ENCODE measurements at places on chromosomes 7 and 10. TPM values are rescaled to one million over a fixed set of nuclear protein-coding genes. Genes with fewer than 3 reads are reported as not detected.

DNA sequence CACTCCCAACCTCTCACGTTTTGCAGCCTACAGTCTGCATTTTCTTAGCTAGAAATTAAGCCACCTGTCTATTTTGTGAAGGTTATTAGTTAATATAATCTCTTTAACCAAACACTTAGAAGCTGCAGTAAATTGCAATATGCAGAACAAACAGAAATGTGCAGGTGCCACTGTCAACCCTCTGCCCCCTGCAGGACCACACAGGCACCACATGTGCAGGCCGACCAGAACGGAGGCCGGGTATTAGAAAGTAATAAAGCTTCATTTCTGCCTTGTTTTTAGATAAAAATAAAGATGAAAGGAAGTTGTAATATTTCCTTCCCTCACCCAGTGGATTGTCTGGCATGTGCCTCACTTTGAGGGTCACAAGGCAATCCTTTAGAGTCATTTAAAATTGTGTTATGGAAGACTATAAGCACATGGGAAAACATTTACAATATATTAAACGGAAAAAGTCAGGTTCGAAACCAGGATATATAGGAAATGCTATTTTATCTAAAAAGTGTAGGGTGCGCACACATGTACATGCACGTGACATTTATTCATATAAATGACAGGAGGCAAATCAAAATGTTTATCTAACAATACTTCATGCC, 158.2 kb downstream of the ARHGAP12 start:
- H3K36me3 ChIP-seq: no peaks in the 10 kb centered on the region
- no peak for DNase-seq
- H3K4me1 ChIP-seq: peaks cover 8% of the 10 kb centered on the region
- H3K4me3 ChIP-seq: no peak overlapping the region
- H3K27me3 ChIP-seq: no peaks in the 10 kb centered on the region
- H3K27ac ChIP-seq: peak overlapping the region; percentile 9

DNA sequence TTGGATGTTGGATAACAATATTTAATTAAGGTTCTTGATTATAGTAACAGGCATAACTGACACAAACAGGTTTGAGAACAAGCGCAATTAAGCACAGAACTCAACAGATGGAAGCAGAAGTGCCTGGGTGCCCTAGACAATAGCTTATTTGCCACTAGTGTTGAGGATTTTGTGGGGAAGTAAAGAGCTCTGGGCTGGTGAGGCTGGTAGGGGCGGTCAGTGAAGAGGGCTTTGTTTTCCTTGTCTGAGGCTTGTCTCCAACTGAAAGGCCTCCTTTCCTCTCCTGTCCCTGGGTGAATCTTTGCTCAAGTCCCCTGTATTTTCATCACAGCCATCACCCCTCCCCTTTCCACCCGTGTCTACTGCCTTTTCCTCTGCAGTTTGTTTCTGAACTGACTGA, 104.6 kb downstream of the KAT6B start:
- H3K27ac ChIP-seq: no peak overlapping the region
- DNase-seq: no peak
- H3K36me3 ChIP-seq: no peaks in the 10 kb centered on the region
- peaks cover 12% of the 10 kb centered on the region for H3K4me1 ChIP-seq
- no peak overlapping the region for H3K4me3 ChIP-seq

DNA sequence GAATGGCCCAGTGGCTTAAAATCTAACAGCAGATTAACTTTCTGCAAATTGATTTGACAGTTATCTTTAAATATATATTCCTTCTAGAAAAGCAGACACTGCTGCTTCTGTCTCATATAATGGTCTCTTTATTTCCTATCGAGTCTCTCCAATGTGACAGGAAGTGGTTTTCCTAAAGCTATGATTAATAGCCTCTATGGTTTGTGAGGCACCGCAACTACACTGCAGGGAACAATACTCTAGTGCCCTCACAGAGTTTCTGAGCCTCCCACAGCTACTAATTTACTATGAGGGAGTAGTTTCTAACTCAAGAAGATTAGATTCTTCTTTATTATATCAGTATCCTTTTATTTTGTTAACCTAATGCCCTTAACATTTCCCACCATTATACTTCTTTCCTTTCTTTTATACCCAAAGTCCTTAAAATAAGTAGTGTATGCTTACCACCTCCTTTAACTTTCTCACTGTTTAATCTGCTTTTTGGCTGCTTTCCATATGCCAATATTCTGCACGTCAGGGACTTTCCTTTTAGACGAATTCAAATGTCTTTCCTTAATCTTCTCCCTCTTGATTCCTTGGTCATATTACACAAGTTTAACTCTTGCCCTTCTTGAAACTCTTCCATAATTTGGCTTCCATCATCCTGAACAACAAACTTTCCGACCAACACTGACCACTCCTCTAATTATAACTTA, 23.8 kb upstream of the AHR start:
- H3K27me3 ChIP-seq: no peaks in the 10 kb centered on the region
- no peak overlapping the region for H3K4me3 ChIP-seq
- peaks cover 4% of the 10 kb centered on the region for H3K4me1 ChIP-seq
- H3K27ac ChIP-seq: no peak overlapping the region

DNA sequence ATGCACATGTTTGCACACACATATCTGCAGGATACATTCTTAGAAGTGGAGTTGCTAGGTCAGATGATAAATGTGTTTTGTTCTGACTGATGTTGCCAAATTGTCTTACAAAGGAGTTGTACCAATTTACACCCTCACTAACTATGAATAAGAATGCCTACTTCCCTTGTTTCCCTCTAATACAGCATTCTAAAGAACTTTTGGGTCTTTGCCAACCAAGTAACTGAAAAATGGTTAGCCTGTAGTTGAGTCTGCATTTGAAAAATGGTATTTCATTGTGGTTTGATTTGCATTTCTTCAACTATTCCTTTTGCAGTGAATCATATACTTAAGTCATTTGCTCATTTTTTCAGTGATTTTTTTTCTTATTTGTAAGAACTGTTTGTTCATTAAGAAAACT, 48.4 kb downstream of the TMEM26 start:
- H3K27ac ChIP-seq: no peak overlapping the region
- H3K36me3 ChIP-seq: no peaks in the 10 kb centered on the region
- no peaks in the 10 kb centered on the region for H3K27me3 ChIP-seq
- DNase-seq: peak; percentile 73
- H3K4me1 ChIP-seq: peaks cover 2% of the 10 kb centered on the region
- H3K4me3 ChIP-seq: no peak overlapping the region

- no peak overlapping the region for H3K4me3 ChIP-seq
- peaks cover 2% of the 10 kb centered on the region for H3K36me3 ChIP-seq
- H3K27me3 ChIP-seq: no peaks in the 10 kb centered on the region
- DNase-seq: no peak
Observed at GRCh38 chr10:97765201-97765600, 6.6 kb downstream of the SFRP5 start.

DNA sequence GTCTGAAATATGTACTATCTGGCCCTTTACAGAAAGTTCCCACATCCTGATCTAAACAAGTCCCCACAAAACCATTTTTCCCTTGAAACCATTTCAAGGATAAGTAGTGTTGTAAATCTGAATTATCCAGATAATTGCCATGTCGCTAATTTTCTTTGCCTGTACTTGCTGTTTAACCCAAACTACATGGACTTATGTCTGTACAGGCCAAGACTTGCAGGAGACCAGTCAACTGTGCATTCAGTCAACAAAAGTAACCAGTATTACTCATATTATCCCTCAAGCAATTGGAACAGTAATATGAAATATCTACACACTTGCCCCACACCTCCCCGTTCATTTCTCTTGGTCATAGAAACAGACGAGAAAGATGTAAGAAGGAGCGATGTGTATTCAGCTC, 347.8 kb upstream of the NFE2L3 start:
- DNase-seq: no peak
- no peaks in the 10 kb centered on the region for H3K36me3 ChIP-seq
- no peaks in the 10 kb centered on the region for H3K4me1 ChIP-seq
- no peaks in the 10 kb centered on the region for H3K27me3 ChIP-seq
- H3K27ac ChIP-seq: no peak overlapping the region

DNA sequence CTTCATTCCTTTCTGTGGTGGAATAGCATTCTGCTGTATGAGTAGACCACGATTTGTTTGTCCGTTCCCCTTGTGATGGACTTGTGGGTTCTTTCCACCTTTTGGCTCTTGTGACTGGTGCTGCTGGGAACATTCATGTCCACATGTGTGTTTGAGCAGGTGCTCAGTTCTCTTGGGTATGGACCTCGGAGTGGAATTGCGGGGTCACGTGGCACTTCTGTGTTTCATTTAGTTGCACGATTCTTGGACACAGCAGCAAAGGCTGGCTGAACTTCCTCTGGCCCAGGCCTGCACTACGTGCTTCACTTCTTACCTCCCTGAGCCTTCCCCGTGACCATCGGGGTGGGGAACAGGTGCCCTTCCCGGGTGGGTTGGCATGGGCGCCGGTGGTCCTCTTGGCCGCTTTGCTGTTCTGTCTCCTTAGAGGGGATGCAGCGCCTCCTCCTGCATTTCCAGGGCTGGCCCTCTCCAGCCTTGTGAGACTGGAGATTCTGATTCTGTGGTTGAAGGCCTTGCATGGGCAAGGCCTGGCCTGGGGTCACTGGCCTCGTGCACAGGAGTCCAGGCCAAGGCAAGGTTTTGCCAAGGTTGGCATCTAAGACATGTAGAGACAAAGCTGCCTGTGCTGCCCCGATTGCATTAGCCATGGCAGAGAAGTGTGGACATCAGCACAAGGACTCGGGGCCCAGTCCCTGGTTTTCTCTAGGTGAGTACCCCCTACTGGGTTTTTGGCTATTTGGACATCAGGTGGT, 25.1 kb downstream of the DOCK1 start:
- H3K27ac ChIP-seq: peak overlapping the region; percentile 11
- H3K4me3 ChIP-seq: no peak overlapping the region
- peaks cover 5% of the 10 kb centered on the region for H3K4me1 ChIP-seq
- H3K27me3 ChIP-seq: no peaks in the 10 kb centered on the region

GRCh38 chr10:48946332-48946731, 6.7 kb upstream of the LRRC18 start:
- H3K4me1 ChIP-seq: no peaks in the 10 kb centered on the region
- H3K4me3 ChIP-seq: no peak overlapping the region
- H3K36me3 ChIP-seq: no peaks in the 10 kb centered on the region
- no peak for DNase-seq

DNA sequence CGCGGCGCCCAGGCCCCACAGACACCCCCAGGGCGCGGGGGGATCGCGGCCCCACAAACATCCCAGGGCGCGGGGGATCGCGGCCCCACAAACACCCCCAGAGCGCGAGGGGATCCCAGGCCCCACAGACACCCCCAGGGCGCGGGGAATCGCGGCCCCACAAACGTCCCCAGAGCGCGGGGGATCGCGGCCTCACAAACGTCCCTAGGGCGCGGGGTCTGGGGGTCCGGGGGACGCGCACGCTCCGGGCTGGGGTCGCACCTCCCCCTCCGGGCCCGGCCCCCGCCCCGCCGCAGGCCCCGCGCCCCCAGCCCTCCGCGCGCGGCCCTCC, 382 bp downstream of the DIP2C start:
- no peak for DNase-seq
- no peaks in the 10 kb centered on the region for H3K27me3 ChIP-seq
- peak overlapping the region; percentile 48 for H3K27ac ChIP-seq
- H3K4me1 ChIP-seq: peaks cover 10% of the 10 kb centered on the region

- H3K27ac ChIP-seq: no peak overlapping the region
- no peak for DNase-seq
- no peak overlapping the region for H3K4me3 ChIP-seq
- peaks cover 14% of the 10 kb centered on the region for H3K36me3 ChIP-seq
- peaks cover 8% of the 10 kb centered on the region for H3K4me1 ChIP-seq
Observed at GRCh38 chr10:77975086-77975666, 48.6 kb upstream of the DLG5 start.

DNA sequence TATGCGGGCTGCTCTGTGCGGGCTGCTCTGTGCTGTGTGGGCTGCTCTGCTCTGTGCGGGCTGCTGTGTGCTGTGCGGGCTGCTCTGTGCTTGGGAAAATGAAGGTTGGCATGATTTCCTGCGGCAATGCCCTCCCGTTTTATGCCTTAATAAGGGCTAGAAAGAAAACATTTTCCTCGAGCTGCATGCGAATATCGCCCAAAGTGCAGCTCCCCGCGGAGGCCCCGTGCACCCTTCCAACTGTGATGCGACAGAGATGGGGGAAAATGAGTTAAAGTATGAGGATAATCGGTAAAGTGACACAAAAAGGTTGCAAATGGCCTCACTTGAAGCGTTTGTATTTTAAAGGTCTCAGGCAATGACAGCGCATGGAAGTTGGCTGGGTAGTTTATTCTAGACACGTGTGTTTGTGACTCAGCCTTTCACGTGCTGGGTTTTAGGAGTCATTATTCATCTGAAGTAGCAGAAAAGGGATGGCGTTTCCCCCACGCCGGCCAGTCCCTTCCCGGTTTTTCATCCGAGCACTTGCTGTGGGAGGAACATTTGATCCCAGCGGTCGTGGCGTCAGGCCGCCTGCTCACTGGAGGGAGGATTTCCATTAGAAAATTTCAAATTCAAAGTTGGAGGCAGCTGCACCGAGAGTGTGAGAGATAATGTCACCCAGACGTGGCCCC, 220.7 kb downstream of the ADARB2 start:
- no peak overlapping the region for H3K27ac ChIP-seq
- H3K4me3 ChIP-seq: no peak overlapping the region
- H3K27me3 ChIP-seq: no peaks in the 10 kb centered on the region
- no peaks in the 10 kb centered on the region for H3K36me3 ChIP-seq
- no peaks in the 10 kb centered on the region for H3K4me1 ChIP-seq

GRCh38 chr7:13778967-13779366, 210.5 kb downstream of the ETV1 start:
- H3K4me1 ChIP-seq: no peaks in the 10 kb centered on the region
- H3K27me3 ChIP-seq: no peaks in the 10 kb centered on the region
- H3K27ac ChIP-seq: no peak overlapping the region

- H3K27me3 ChIP-seq: no peaks in the 10 kb centered on the region
- no peak for DNase-seq
- no peaks in the 10 kb centered on the region for H3K4me1 ChIP-seq
- no peak overlapping the region for H3K4me3 ChIP-seq
- no peaks in the 10 kb centered on the region for H3K36me3 ChIP-seq
- H3K27ac ChIP-seq: no peak overlapping the region
Observed at GRCh38 chr7:89312551-89312950, 517.0 kb upstream of the TEX47 start.

DNA sequence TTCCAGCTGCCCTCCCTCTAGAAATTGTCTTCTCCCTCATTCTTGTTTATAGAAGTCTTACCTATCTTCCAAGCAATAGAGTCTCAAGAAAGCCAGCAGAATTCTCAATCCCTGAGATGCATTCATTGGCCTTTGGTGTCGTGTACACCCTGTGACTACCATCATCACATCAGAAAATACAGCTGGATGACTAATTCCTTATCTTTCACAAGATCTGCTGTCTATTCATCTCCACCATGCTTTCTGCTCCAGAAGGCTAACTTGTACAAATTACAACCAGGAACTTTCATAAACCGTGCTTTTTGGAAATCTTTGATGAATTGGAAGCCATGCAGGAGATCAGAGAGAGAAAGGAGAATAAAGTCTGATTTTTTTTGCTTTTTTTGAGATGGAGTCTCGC, 1062.9 kb upstream of the GHITM start:
- H3K36me3 ChIP-seq: no peaks in the 10 kb centered on the region
- H3K4me1 ChIP-seq: no peaks in the 10 kb centered on the region
- no peak overlapping the region for H3K4me3 ChIP-seq
- no peak for DNase-seq
- H3K27ac ChIP-seq: no peak overlapping the region

- H3K4me3 ChIP-seq: no peak overlapping the region
- H3K27ac ChIP-seq: no peak overlapping the region
- DNase-seq: no peak
Observed at GRCh38 chr10:77969114-77969513, 42.6 kb upstream of the DLG5 start.

GRCh38 chr10:77311186-77311585, 326.4 kb downstream of the KCNMA1 start:
- no peak overlapping the region for H3K4me3 ChIP-seq
- DNase-seq: no peak
- no peaks in the 10 kb centered on the region for H3K36me3 ChIP-seq
- no peaks in the 10 kb centered on the region for H3K27me3 ChIP-seq

The HOXA9 gene
- total RNA-seq: under 0.01 TPM

The UCMA gene
- total RNA-seq: not detected

The NAT16 gene
- total RNA-seq: not detected

The HDAC9 gene
- total RNA-seq: 3.6 TPM

The ANK3 gene
- 0.50 TPM for total RNA-seq
